ENCODE measurements at places on chromosomes 5 and 9.
A peak's percentile ranks its signal among the peaks of the same experiment; 100 is the strongest.

GRCh38 chr9:85192750-85193149 is 523.2 kb downstream of the NTRK2 start:
- no peak for DNase-seq

DNA sequence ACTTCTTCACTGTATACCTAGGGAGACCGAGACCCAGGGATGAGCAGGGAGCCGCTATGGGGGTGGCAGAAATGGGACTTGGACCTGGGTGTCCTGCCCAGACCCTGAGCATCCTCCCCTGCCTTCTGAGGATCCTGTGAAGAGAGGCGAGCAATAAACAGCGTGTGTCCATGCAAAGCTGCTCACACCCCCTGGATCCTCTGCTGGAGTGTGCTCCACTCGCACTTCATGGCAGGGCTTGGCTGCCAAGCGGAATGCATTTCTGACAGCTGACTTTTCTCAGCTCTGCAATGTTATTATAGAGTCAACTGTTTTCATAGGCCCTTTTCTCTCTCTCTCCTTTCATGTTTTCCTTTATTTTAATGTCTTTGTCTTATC is 31.0 kb upstream of the ALDH1B1 start:
- DNase-seq, result no peak

DNA sequence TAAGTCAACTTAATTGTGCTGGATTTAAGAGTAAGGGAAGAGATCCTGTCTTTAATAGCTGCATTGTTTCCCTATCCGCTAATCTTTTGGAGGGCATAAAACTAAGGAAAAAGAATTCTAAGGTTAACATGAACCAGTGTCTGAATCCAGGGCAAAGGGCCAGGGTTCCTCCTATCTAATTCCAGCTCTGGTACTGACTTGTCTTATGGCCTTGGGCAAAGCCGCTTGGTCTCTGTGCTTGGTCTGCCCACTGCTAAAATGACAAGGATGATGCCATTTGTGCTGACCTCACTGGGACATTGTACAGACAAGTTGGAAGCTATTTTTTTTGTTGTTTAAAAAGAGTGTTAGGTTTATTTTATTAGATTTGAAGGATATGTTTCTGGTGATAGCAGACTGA is 334.7 kb upstream of the PIK3R1 start:
- no peak for DNase-seq

DNA sequence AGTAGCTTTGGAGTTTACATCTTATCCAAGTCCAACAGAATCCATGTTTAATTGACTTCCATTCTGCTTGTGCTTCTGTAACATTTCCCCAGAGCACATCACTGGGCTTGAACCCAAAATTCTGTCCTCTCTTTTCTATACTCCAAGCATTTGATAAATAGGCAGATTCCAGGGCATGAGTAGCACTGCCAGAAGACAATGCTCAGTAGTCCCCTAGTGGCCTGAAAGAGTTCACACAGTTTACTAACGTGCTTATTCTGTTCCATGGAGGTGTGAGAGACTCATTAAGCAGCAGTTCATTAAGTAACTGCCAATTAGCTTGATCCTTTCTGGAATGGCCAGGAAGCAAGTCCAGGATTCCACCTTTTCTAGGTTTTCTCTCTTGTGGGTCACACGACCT is 9.4 kb upstream of the GABRA6 start:
- no peak for DNase-seq

- DNase-seq, result no peak
These were observed 75.1 kb upstream of the FBN2 start for GRCh38 chr5:128613128-128613527.

DNA sequence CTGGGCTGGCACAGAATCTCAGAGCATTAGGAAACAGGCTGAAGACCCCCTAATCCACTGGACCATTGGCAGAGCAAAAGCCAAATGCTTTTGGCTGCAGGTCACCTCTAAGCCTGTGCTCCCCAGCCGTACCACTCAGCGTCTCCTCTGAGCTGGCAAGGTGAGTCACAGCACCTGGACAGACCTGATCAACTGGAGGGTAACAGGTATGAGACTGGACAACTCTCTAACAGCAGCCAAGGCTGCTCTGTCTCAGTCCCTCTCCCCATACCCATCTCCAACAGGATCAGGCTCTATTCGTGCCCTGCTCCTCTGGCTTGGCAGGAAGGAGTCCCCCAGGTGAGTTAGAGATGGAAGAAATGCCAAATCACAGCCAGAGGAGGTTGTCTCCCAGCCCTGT is 4.7 kb downstream of the GOLGA2 start:
- no peak for DNase-seq

DNA sequence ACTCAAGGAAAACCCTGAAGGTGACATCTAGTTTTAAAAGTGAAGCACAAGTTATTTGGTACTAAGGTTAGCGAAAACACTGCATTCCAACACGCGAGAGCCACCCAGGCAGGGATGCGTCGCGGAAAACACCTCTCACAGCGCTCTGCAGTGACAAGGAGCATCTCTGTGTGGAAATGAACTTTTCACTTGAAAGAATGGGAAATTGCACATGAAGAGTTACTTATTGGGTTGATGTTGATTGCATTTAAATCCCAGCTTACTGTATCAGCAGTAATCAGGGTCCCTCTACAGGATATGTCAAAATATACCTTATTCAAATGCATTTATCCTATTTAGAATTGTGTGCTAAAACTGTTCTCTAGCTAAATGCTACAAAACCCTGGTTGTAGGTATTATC is 144.4 kb downstream of the BNC2 start:
- DNase-seq, result no peak

GRCh38 chr5:35924122-35924949 is 14.1 kb downstream of the CAPSL start:
- DNase-seq, result no peak

DNA sequence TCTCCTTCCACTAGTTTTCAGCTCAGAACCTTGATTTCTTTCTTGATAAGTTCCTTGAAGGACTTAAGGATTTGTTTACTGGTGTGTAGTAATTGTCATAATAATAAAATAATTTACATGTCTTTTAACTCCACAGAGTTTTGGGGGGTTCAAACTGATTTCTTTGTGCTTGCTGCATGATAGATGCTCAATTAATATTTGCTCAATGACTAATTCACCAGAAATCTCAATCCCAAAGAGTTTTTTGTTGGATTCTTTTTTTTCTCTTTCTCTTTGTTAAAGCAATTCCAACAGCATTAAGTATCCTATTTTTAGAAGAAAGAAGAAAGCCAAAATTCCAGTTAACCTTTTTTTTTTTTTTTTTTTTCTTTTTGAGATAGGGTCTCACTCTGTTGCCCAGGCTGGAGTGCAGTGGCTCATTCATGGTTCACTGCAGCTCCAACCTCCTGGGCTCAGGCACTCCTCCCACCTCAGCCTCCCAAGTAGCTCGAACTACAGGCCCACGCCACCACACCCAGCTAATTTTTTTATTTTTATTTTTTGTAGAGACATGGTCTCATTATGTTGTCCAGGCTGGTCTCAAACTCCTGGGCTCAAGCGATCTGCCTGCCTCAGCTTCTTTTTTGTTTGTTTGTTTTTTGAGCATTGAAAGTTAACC is 10.8 kb downstream of the FAF2 start:
- no peak for DNase-seq

DNA sequence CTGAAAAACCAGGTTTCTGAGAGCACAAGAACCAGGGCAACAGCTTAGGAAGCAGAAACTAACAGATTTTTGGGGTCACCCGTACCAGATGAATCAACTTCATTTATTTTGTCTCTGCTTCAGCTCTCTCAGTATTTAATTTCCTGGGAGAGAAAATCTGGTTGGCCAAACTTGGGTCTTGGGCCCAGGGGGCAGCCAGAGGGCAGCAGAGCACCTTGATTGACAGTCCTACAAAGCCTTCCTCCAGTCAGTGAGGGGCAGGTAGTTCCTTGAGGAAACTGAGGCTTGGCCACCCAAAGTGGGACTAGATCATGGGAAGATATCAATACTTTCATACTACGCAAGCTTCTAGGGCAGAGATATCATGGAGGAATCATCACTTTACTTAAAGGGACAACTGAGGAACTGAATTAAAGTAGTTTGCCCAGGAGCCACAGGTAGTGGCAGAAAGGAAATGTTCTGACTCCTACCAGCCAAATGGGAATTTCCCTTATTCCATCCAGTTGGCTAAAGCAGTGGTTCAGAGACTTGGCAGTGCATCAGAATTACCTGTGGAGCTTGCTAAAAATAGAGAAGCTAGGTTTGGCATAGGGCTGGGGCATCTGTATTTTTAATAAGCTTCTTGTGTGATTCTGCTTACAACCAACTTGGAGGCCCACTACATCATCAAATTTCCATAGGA is 21.5 kb upstream of the ARHGAP26 start:
- no peak for DNase-seq

- DNase-seq, result no peak
These were observed 28.5 kb upstream of the MAMDC2 start for GRCh38 chr9:70015099-70015498.

DNA sequence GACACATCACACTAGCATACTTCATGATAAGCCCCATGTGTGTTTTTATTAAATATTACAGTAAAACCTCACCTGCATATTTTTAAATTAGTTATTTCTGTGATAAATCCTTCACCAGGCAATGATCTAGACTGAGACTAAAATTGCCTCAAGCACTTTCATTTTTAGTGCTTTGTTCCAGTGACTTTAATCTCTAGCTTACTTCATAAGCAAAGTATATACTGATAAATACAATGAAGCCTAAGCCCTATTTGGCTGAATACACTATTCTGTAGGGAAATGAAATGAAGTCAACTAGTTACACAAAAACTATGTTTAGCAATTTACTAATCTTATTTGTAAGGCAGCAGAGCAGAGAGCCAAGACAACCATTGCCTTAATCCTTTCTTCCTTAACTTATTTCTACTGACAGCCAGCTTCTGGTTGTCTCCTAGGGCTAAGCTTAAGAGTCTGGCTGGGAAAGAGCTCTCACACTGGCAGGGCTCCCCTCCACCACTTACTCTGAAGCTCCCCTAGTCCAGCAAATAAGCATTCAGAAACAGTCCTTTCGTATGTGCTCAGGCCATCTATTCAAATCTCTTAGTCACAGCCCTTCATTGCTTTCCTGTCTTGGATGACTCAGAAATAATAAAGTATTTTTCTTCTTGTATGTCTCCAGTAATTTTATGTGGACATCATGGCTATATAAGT is 31.4 kb upstream of the MTAP start:
- DNase-seq, result no peak

DNA sequence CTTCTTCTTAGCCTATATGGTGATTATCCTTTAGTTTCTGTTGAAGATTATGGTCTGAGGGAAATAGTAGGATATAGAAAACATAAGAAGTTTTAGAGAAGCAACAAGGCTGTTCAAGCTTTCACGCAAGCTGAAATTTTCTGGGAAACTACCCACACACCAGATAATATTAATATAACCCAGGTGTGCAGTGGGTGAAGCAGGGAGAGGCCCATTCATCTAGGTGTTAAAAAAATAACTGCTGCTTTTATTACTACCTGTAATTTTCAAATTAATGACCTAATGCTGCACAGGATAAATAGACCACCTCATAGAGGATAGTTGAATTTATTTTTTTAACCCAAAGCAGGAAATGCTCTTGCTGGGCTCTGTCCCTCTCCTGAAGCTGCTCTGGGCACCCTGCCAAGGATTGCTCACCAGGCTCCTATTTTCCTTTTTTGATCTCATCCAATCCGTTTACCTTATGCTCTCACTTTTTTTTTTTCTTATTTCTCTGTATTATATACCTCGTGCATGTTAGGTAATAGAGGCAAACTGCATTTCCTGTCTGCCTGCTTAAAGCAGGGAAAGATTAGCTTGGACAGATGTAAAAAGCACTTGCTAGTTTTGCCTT is 124.3 kb upstream of the SLC12A2 start:
- peak; percentile 67 for DNase-seq

GRCh38 chr5:17448877-17449276 is 49.2 kb upstream of the TAF11L2 start:
- no peak for DNase-seq

DNA sequence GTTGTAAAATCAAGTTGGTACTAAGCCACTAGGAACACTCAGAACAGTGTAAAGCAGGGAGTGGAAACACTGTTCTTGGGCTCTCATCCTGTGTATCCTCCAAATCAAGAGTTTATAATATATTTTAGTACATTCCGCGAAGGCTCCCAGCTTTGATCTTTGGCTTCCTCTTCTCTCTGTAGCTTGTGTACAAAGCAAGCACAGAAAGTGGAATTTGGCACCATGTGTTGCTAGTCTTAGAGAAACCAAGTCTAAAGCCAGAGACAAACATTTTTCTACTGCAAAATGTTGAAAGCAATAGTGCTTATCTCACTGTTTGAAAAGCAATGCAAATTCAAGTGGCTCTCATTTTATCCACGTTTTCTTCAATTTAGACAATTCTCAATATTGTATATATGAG is 1893.3 kb upstream of the WWC1 start:
- DNase-seq, result no peak

GRCh38 chr5:95219411-95219810 is 65.5 kb downstream of the MCTP1 start:
- DNase-seq, result no peak

GRCh38 chr9:38031594-38031993 is 37.4 kb downstream of the SHB start:
- DNase-seq, result no peak

DNA sequence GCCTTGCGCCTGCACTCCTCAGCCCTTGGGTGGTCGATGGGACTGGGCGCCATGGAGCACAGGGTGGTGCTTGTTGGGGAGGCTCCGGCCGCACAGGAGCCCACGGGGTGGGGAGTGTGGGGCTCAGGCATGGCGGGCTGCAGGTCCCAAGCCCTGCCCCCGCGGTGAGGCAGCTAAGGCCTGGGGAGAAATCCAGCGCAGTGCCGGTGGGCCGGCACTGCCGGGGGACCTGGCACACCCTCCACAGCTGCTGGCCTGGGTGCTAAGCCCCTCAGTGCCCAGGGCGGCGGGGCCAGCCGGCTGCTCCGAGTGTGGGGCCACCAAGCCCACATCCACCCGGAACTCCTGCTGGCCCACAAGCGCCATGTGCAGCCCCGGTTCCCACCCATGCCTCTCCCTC is 358.8 kb upstream of the RIOK2 start:
- DNase-seq, result no peak

GRCh38 chr9:113501129-113501686 is 37.7 kb downstream of the RGS3 start:
- DNase-seq, result no peak
